ENCODE measurements at places on chromosomes 2 and 18.
A peak's percentile ranks its signal among the peaks of the same experiment; 100 is the strongest.

DNA sequence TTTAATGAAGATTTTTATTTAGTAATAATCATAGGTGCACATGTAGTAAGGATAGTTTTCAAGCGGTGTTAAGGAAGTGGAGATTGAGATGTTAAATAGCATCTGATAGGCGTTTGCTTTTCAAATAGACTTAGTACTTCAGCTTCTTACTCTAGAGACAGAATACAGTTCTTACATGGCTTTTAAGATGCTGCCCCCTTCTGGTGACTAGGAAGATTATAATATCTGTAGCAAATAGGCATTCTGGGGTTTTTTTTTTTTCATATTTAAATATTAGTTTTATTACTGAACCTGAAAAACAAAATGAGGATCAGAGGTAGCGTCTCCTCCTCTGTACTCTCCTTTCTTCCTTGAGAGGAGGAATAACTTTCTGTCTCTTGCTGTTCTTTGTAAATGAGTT is 100.2 kb downstream of the AGAP1 start:
- DNase-seq = peak; percentile 39

GRCh38 chr2:240961910-240962299 is 36.5 kb upstream of the SNED1 start:
- DNase-seq = no peak

GRCh38 chr18:35368595-35368994 is 8.5 kb downstream of the ZNF396 start:
- no peak for DNase-seq

GRCh38 chr2:33304032-33304864 is 172.2 kb upstream of the RASGRP3 start:
- DNase-seq = no peak

GRCh38 chr2:109560265-109560664 is 53.5 kb downstream of the SEPTIN10 start:
- no peak for DNase-seq

GRCh38 chr2:165953306-165953654 is 296 bp downstream of the TTC21B start:
- no peak for DNase-seq

DNA sequence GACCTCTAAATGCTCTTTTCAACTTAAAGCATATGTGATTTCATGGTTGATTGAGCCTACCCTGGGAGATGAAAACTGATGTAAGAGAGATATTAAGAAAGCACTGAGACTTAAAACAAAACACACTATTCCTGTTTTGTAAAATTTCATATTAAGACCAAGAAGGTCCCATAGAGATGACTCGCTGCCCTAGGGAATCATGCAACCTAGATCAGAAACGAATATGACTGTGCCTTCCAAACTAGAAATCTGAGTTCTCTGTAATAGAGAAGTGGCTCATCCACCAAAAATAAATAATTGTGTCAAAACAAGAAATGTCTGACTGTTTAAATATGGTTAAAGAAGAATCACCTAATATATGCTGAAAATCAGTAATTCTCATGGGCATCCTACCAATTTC is 776.8 kb upstream of the SOX11 start:
- DNase-seq = no peak

DNA sequence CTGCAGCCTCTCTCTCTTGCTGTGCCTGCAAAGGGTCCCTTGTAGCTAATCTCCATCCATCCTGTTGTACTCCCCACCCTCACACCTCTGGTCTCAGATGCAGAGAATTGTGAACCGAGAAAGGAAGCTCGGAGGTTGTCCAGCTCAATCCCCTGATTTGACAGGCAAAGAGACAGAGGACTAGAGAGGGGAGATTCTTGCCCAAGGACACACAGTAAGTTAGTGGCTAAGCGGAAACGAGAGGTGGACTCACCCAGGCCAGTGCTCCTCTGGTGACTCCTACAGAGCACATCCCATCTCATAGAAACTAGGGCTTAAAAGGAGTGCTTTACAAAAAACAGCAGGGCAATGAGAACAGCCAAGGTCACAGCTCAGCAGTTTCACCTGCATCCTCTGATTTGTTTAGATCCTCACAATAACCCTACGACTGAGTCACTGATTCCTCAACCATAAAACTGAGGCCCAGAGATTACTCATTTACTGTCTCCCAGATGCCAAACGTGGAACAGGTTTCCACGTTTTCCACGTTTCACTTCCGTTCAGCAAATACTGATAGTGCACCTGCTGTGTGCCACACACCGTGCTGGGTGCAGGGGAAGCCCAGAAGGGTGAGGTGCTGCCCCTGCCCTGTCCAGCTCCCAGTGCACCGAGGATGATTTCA is 22.1 kb downstream of the EHD3 start:
- no peak for DNase-seq

DNA sequence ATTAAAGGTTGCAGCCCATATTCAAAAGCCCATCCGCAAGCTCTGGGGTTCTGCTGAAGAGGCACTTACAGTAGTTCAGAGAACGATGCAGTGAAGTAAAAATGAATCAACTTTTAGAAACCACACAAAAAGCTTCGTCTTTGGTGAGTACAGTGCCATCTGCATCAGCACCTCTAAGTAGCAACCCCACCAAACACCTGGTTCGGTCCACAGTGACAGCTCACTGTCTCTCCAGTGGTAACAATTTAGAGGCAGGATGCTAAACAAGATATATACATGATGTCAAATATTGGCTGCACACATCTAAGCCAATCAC is 275.4 kb upstream of the TCF4 start:
- no peak for DNase-seq

DNA sequence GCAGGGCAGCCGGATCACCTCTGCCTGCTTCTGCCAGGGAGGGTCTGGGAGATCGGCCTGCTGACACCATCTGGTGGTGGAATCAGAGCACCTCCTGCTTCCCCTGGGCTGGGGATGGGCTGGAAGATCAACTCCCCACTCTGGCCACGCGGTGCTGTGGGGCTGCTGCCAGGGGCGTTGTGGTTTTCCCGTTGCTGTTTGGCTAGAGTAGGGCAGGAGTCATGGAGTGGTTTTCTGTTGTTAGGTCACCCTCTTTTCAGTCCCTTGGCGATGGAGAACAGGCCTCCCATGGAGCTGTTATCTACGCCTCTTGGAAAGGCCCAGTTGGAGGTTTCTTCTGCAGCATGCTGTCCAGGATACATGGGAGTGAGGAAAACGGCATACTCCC is 15.2 kb downstream of the BCL2L11 start:
- DNase-seq = no peak

- DNase-seq = no peak
Observed at GRCh38 chr2:230929381-230930148, 4.5 kb upstream of the GPR55 start.

DNA sequence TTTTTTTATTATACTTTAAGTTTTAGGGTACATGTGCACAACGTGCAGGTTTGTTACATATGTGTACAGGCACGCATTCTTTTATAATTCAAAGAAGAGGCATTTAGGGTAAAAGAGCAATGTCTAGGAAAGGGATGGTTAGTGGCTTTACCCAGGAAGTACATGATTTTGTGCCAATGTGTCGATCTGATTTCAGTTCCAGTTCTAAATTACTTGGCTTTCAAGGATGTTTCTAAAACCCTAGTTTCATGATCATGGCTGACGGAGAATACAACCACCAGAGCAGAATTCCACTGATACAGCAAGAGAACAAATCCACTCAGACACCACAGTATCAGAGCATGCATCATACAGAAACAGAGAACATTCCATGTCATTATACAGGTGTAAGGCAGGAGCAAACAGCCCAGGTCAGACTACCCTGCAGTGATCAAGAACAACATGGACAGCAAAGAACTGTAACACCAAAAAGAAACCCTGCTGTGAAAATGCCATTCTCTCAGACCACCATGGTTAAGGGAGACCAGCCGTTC is 116.7 kb upstream of the STK17B start:
- DNase-seq = no peak

DNA sequence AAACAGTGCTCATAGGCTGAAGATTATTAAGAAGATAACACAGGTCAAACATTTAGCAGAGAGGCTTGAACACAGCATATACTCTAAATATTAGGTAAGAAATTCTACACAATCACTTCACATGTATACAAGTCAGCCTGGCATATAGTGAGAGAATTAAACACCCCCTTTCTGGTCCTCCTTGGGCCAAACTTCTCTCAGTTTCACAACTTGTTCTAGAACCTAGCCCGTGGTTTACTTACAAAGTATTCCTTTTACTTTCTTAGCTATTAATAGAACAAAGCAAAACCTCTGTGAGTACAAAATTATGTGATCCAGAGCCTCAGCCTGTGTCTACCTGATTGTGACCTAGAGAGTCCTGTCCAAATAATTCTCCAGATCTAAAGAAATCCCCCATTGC is 562.8 kb downstream of the TNS1 start:
- no peak for DNase-seq

DNA sequence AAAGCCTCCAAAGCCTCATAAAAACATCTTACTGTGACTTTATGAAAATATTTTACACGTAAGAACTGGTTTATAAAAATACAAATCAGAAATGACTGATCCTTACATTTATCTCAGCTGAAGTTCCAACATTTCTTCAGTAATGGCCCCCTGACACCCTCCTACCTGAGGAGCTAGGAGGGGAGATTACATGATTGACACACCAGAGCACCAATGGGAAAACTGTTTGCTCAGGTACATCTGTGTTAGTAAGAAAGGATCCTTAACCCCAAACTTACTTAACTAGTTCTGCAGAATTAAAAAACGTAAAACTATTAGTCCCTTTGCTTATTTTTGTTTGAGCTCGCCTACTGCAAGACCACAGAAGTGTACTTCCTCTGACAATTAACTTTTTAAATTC is 27.0 kb downstream of the ENOSF1 start:
- no peak for DNase-seq

DNA sequence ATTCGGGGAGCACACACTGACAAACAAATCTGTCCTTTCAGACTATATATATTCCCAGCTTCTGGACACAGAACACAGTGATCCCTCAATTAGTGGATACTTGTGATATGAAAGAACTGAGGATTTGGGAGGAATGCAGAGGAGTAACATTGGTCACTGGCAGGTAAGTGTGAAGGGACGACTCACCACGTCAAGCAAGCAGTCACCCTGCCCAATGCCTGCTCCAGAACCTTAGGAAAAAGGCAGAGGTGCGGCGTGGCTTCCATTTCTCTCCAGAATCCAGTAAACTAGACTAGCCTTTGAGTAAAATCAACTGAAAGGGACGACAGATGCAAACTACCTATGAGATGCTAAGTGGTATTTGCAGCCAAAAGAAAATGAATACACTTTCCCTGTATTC is 1.1 kb downstream of the CCDC93 start:
- DNase-seq = no peak

DNA sequence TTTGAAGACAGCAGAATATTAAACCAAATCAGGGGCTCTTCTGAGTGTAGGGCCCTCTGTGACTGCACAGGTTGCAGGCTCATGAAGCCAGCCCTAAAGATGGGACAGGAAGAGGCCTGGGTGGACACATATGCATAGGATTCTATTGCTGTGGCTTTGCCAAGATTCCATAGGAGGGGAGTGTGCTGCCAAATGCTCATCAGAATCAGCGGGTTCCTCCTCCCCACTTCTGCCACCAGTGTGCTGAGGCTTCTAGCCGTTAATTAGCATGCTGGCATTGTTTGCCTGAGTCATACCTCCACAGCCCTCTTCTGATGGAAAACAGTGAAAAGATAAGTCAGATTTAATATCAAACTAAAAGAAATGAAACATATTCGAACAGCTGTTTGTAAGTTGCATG is 103.9 kb upstream of the TMEFF2 start:
- no peak for DNase-seq

- DNase-seq = no peak
Observed at GRCh38 chr2:240165661-240166060, 25.2 kb upstream of the OTOS start.

- DNase-seq = no peak
Observed at GRCh38 chr18:30806823-30807222, 235.7 kb downstream of the DSC3 start.

GRCh38 chr2:21059885-21060610 is 16.2 kb upstream of the APOB start:
- no peak for DNase-seq

Measured in CD4-positive, alpha-beta T cell treated with Interleukin-4 for 1 hour (primary cell).